NT2/D1 (cell line): ENCODE measurements at places on chromosomes 5 and 9.

- DNase-seq: no peak
These were observed 16.9 kb upstream of the NKD2 start for GRCh38 chr5:991472-992267.

GRCh38 chr9:28999057-28999456 is 1425.8 kb upstream of the C9orf72 start:
- no peak for DNase-seq

- no peak for DNase-seq
These were observed 5.2 kb downstream of the CFAP77 start for GRCh38 chr9:132415181-132415580.

DNA sequence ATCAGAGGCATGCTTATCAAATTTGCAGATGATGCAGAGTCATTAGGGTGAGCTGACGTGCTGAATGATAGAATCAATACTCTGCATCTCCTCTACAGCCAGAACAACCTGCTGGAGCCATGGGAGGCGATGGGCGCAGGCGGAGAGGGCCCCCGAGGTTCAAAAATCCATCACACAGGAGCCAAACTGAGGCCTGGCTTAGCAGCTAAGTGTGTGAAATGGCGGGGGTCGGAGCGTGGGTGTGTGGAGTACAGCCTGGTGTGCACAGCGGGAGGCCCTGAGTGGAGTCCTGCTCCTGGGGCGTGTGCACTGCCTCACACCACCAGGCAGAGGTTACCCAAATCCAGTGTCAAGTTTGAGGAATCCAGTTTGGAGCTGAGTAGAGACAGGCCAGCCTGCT is 73.2 kb downstream of the MVB12B start:
- DNase-seq: no peak

GRCh38 chr9:117044241-117044640 is 357.1 kb downstream of the TRIM32 start:
- peak; percentile 36 for DNase-seq

GRCh38 chr9:112863746-112864145 is 26.9 kb downstream of the SLC46A2 start:
- DNase-seq: no peak
